ENCODE measurements at places on chromosomes 2 and 18. TPM values are rescaled to one million over a fixed set of nuclear protein-coding genes. Genes with fewer than 3 reads are reported as not detected.

Gene CYP27C1
- 3.0 TPM for total RNA-seq

Gene GALR1
- not detected for total RNA-seq

Gene PAX8
- 3.2 TPM for total RNA-seq

Gene UGT1A3
- not detected for total RNA-seq

Gene SETBP1
- total RNA-seq, result 16.2 TPM

Gene SERPINB2
- 1.7 TPM for total RNA-seq

Gene MAL
- total RNA-seq, result not detected

Gene FAM228A
- not detected for total RNA-seq

Gene COL3A1
- total RNA-seq, result 23.7 TPM

Gene TLX2
- not detected for total RNA-seq

Gene TET3
- 28.7 TPM for total RNA-seq

Gene CROCC2
- total RNA-seq, result not detected

Gene FKBP1B
- 3.7 TPM for total RNA-seq

Gene TMEM247
- not detected for total RNA-seq

Gene STAMBP
- 67.1 TPM for total RNA-seq

Gene CD302
- 0.24 TPM for total RNA-seq

Gene TMEM17
- 1.5 TPM for total RNA-seq

Gene SPDYA
- total RNA-seq, result 1.2 TPM

Gene COL5A2
- total RNA-seq, result 92.2 TPM

Gene RETSAT
- total RNA-seq, result 28.4 TPM

Gene CLEC4F
- total RNA-seq, result 1.1 TPM

Gene TGFA
- 0.13 TPM for total RNA-seq

Gene ZSWIM2
- not detected for total RNA-seq

Gene GCA
- 11.6 TPM for total RNA-seq

Gene HNRNPLL
- total RNA-seq, result 73.8 TPM

Gene EFEMP1
- not detected for total RNA-seq

Gene NOSTRIN
- not detected for total RNA-seq

Gene RGPD3
- total RNA-seq, result 0.57 TPM

Gene G6PC2
- not detected for total RNA-seq

Gene METTL21A
- total RNA-seq, result 40.4 TPM

Gene TSPYL6
- total RNA-seq, result not detected
